Thoracic aorta (tissue), 2 donors: ENCODE measurements at places on chromosomes 2 and 18. TPM values are rescaled to one million over a fixed set of nuclear protein-coding genes. Genes with fewer than 3 reads are reported as not detected.

Gene POTEI
- not detected for total RNA-seq

- no peak for DNase-seq
These were observed 17.4 kb downstream of the COPS7B start for GRCh38 chr2:231803501-231804138.

- DNase-seq, result no peak
These were observed 19.6 kb upstream of the NDUFV2 start for GRCh38 chr18:9082711-9083510.

Gene ADRA2B
- total RNA-seq, result 3.5 TPM

GRCh38 chr2:27690052-27690451 lies 26.4 kb downstream of the SLC4A1AP start:
- DNase-seq, result no peak

- DNase-seq, result no peak
These were observed 1.1 kb upstream of the DNPEP start for GRCh38 chr2:219388907-219389156.

Gene SLC16A14
- 0.54 TPM for total RNA-seq
